ENCODE measurements at places on chromosomes 3 and 15. TPM values are rescaled to one million over a fixed set of nuclear protein-coding genes. Genes with fewer than 3 reads are reported as not detected.

GRCh38 chr3:172591876-172592771 lies 68.9 kb upstream of the TNFSF10 start:
- no peak overlapping the region for H3K27ac ChIP-seq
- H3K4me1 ChIP-seq, result peaks cover 19% of the 10 kb centered on the region
- H3K4me3 ChIP-seq, result no peak overlapping the region
- no peaks in the 10 kb centered on the region for H3K27me3 ChIP-seq

GRCh38 chr3:49972656-49973055 lies 32.7 kb downstream of the RBM6 start:
- no peaks in the 10 kb centered on the region for H3K27me3 ChIP-seq
- peaks cover 14% of the 10 kb centered on the region for H3K36me3 ChIP-seq
- H3K4me1 ChIP-seq, result peaks cover 25% of the 10 kb centered on the region
- no peak for DNase-seq
- H3K27ac ChIP-seq, result peak overlapping the region; percentile 53

- no peaks in the 10 kb centered on the region for H3K4me1 ChIP-seq
- no peak overlapping the region for H3K27ac ChIP-seq
- no peaks in the 10 kb centered on the region for H3K36me3 ChIP-seq
- no peak overlapping the region for H3K4me3 ChIP-seq
- peak; percentile 49 for DNase-seq
Measured at GRCh38 chr3:59107856-59108815, 58.3 kb upstream of the CFAP20DC start.

Gene DZIP1L
- total RNA-seq, result 19.8 TPM

DNA sequence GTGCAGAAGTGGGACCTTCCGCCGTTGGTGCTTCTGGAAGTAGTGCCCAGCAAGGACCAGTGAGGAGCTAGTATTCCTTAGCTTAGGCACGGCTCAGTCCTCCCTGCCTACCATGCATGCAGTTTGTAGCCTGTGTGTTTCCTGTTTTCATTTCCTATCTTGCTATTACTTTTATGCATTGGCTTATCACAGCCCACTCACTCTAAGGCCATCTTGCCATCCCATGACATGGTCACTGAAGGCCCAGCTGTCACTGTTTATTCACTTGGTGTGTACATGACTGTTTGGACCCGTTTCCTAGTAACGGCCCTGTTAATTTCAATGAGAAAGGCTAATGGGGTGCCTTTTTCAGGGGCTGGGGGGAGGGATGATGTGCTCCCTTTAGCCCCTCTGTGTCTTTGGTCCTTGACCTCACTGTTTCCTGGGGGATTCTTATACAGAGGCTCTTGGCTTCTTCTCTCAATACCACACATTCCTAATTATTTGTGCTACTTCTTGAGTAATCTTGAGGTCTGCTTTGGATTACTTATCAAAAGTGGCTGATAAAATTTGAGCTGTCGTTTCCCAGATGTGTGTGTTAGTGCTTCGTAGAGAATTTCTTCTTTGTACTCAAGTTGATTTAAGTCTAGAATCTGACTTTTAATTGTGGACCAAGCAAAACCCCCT lies 24.5 kb upstream of the TRAK1 start:
- peak overlapping the region; percentile 63 for H3K4me3 ChIP-seq
- peaks cover 83% of the 10 kb centered on the region for H3K4me1 ChIP-seq
- no peaks in the 10 kb centered on the region for H3K36me3 ChIP-seq
- peak; percentile 87 for DNase-seq

Gene CTXN2
- total RNA-seq, result not detected

Gene GOLGA8N
- total RNA-seq, result 0.65 TPM

- no peak overlapping the region for H3K4me3 ChIP-seq
- DNase-seq, result no peak
- no peak overlapping the region for H3K27ac ChIP-seq
- no peaks in the 10 kb centered on the region for H3K4me1 ChIP-seq
Measured at GRCh38 chr3:13111173-13111872, 38.1 kb upstream of the IQSEC1 start.

DNA sequence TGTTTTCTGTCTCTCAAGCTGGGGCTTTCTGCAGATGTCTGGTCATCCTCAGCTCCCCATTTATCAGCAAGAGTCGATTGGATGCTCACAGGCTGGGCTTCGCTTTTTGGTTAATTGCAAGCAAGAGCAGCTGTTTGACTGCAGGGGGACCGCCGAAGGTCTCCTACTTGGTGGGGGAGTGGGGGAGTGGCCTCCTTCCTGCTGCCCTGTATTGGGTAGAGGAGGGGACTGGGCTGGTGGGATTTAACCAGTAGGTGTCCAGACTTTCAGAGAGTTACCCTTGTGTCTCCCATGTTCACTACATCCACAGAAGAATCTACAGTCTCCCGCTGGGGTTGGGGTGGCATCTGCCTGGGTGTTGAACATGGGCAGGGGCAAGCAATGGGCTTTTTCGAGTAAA lies 78.7 kb downstream of the PLXNA1 start:
- peaks cover 4% of the 10 kb centered on the region for H3K27me3 ChIP-seq
- no peak for DNase-seq
- no peak overlapping the region for H3K27ac ChIP-seq
- peaks cover 6% of the 10 kb centered on the region for H3K4me1 ChIP-seq

DNA sequence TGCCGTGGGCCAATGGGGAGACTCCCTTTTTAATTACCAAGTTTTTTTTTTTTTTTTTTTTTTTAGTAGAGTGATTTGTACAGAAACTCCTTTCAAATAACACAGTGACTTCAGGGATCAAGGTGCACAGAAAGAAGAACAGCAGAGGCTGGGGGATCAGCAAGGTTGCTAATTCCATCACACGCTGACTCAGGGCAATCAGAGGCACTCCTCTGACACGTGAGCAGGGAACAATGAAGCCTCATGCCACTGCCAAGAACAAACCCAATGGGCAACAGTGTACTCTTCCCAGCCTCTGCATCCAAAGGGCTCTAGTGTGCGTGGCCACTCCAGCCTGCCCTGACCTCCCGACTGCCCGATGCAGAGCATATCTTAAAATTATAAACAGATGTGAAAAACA lies 186.7 kb upstream of the WNT5A start:
- H3K36me3 ChIP-seq, result no peaks in the 10 kb centered on the region
- H3K27ac ChIP-seq, result no peak overlapping the region
- no peaks in the 10 kb centered on the region for H3K4me1 ChIP-seq
- no peak for DNase-seq

DNA sequence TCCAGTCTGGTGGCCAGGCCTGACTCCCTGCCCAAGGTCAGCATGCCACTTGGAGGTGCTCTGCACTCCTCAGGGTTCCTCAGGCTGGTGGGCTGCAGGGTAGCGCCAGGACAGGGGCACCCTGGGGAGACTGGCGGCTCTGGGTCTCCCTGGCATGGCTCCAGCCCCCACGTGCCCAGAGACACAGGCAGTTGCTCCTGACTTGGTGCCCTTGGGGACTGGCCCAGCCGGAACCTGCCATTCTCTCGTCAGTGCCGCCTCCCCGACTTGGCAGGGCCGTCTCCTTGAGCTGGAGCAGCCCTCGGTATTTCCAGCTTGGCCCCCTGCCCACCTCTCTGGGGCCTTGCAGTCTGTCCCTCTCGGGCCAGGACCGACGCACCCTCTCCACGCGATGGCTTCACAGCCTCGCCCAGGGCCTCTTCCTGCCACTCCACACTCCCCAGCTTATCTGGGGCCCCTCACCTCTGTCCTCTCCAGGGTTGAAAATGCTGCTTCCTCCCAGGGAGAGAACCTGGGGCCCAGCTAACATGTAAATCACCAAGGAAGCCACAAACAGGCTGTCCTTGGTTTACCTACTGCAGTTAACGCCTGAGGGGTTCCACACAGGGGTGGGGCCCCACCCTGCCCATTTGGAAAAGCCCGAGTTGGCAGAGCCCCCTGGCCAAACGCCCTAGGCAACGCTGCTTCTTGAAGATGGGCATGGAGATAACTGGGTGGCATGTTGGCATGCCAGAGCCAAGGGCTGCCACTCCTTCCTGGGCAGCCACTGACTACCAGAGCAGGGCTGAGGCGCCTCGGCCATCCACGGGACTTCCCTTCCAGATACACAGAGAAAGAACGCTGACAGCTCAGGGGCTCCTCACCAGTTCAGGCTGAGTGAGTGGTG lies 61.4 kb downstream of the SMAD6 start:
- peak; percentile 66 for DNase-seq
- H3K27ac ChIP-seq, result peak overlapping the region; percentile 48
- H3K4me1 ChIP-seq, result peaks cover 75% of the 10 kb centered on the region
- H3K4me3 ChIP-seq, result no peak overlapping the region

Gene MYZAP
- not detected for total RNA-seq

Measured in GM23248 (cell line).